ENCODE measurements at places on chromosomes 4 and X. TPM values are rescaled to one million over a fixed set of nuclear protein-coding genes. Genes with fewer than 3 reads are reported as not detected.
A peak's percentile ranks its signal among the peaks of the same experiment; 100 is the strongest.

GRCh38 chr4:180086480-180087190, 2156.6 kb upstream of the TENM3 start:
- no peak for DNase-seq

Gene SRPX
- total RNA-seq = 85.9 TPM

GRCh38 chr4:87088186-87088585, 132.2 kb downstream of the KLHL8 start:
- DNase-seq = no peak

DNA sequence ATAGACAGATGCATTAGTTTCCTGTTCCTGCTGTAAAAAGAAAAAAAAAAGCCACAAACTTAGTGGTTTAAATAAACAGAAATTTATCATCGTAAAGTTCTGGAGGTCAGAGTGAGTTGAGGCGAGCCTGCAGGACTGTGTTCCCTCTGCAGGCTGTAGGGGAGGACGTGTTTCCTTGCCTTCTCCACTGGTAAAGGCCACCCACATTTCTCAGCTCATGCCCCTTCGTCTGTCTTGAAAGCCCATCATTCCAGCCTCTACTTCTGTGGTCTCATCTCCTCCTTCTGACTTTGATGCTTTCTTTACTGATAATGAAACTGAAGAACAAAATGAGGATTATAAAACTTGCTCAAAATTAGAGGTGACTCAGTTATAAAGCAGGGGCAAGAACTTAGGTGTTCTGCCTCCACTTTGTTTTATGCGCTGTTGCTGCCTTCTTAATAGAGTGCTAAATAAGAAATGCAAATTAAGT, 143.0 kb downstream of the STIM2 start:
- DNase-seq = no peak

GRCh38 chr4:158581161-158581560, 59.5 kb downstream of the RXFP1 start:
- no peak for DNase-seq

Gene CXCL11
- not detected for total RNA-seq

DNA sequence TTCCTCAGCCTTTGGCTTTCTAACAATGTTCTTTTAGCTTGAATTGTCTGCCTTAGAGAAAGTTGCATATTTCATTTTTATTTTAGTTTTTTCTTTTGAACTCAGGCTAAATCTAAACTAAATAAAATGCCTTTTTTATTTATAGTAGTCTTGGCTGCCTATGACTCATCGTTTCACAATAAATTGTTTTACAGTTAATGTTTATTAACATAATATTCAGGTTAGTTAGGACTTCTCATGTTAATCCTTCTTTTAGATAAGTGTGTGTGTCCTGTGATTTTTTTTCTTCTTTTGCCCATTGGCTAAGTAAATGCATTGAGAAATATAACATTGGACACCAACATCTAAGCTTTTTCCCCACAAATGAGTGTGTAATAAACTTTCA, 1.6 kb downstream of the RP2 start:
- DNase-seq = no peak

GRCh38 chr4:145414226-145414625, 67.4 kb upstream of the SMAD1 start:
- no peak for DNase-seq

DNA sequence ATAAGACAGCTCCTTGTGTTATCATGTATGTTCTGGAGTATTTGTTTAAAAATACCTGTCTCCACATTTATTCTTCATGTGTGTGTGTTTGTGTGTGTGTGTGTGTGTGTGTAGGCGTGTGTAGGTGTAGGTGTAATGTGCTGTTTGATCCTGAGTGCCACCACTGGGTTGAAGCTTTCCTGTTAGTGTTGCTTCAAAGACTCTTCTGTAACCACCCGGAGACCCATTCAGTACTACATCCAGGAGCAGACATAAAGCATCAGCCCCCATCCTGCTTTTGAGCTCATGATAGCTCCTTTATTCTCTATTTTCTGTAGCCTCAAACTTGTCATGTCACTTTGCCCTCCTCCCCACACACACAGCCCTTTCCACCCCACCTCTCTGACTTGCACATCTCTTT, 3.0 kb upstream of the ZDHHC9 start:
- no peak for DNase-seq

DNA sequence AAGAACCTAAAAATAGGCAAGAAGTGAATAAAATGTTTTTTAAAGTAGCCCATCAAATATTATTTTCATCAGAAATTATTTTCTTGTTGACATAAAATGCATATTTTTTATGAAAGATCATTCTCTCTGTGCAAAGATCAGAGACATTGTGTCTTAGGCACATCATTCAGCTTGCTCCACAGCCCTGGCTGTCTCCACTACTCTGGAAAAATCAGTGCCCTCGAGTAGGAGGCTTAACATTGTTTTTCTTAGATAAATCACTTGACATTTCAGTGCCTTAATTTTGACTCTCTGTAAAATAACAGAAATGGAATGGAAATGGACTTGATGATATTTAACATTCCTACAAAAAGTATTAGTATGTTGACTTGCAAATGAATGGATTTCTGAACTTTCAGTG, 77.9 kb downstream of the FAT4 start:
- no peak for DNase-seq

DNA sequence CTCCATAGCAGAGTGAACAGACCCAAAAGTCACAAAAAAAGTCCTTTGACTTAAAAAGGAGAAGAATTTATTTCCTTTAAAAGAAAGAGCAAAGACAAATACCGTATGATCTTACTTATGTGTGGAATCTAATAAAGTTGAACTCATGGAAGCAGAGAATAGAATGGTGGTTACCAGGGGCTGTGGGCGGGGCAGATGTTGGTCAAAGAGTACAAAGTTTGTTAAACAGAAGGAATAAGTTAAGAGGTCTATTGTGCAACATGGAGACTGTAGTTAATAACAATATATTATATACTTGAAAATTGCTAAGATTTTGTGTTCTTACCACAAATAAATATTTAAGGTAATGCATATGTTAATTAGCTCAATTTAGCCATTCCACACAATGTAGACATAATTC, 173.3 kb upstream of the S100G start:
- no peak for DNase-seq

GRCh38 chrX:22135994-22136684, 104.0 kb downstream of the PHEX start:
- peak; percentile 77 for DNase-seq

Gene SPIN2A
- 0.41 TPM for total RNA-seq

DNA sequence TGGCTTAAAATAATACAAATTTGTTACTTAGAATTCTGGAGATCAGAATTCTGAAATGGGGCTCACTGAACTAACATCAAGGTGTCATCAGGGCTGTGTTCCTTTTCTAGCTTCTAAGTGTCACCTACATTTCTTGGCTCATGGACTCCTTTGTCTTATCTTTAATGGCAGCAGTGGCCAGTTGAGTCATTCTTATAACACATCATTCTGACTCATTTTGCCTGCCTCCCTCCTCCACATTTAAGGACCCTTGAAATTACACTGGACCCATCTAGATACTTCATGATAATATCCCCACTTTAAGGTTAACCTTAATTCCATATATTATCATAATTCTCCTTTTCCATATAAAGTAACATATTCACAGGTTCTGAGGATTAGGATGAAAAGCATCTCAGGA, 215.9 kb downstream of the GUCY2F start:
- DNase-seq = no peak

DNA sequence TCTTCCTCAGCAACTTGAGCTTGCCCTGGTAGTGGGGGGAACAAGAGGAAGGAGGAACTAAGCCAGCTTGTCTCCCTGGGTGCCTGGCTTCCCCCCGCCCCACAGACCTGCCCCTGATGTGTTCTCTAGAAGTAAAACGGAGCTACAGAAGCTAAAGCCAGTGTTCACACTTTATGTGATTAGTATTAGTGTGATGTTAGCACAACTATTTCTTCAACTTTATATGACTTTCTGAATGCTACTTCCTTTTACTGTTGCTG, 10.7 kb downstream of the RGS12 start:
- no peak for DNase-seq

DNA sequence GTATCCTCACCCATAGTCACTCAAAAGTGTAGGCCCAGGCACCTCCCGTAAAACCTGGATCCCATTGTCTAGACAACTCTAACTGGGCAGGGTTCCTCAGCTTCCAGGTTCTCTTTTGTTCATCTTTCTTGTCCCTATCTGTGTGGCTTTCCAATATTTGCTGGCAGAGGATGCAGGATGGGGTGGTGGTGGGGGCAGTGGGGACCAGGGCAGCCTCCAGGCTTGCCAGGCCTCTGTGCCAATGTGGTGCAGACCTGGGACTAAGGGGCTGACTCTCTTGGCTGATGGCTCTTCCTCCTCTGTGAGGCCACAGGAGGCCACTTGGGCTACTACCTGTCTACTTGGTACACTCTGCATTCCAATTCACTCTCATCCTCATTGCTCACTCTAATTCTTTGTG, 76.4 kb downstream of the NBDY start:
- no peak for DNase-seq

Gene CEP135
- 13.0 TPM for total RNA-seq

GRCh38 chr4:169059306-169060211, 49.5 kb upstream of the CBR4 start:
- DNase-seq = peak; percentile 73

Gene SHROOM3
- total RNA-seq = 17.5 TPM

DNA sequence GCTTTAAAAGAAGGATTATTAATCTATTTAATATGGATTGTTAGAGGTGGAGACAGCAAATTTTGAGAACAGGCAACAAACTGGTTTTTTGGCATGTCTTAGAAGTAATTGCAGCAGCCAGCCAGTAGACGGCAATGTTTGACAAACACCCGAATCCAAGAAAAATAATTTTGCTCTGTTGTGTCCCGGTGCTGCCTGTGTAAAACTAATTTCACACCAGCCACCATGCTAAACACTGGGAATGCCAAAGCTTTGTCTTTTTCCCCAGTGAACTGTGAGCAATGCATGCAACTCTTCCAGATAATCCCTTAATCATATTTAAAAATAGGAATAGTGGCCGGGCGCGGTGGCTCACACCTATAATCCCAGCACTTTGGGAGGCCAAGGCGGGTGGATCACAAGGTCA, 25.9 kb downstream of the SMIM31 start:
- peak; percentile 66 for DNase-seq

- DNase-seq = peak; percentile 55
These were observed 670 bp downstream of the PAPSS1 start for GRCh38 chr4:107719207-107719921.

GRCh38 chr4:3065551-3065950, 8.8 kb downstream of the HTT-AS start:
- no peak for DNase-seq

- DNase-seq = no peak
These were observed 23.9 kb downstream of the ARHGAP36 start for GRCh38 chrX:131081772-131082740.

DNA sequence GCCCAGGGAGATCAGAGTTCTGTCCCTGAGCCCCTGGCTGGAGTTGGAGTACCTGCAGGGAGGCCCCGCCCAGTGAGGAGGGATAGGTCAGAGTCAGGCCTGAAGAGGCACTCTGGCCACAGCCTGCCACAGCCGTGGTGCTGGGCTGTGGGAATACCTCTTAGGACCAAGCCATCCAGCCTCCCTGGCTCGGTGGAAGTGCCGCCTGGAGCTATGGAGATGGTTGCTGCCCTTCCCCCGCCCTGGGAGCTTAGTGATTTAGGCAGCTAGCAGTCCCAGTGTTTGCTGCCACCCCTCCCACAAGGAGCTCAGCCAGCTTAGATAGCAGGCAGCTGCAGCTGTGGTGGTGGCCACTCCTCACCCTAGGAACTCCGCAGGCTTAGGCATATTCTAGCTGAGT, 446.3 kb upstream of the GNPDA2 start:
- no peak for DNase-seq

DNA sequence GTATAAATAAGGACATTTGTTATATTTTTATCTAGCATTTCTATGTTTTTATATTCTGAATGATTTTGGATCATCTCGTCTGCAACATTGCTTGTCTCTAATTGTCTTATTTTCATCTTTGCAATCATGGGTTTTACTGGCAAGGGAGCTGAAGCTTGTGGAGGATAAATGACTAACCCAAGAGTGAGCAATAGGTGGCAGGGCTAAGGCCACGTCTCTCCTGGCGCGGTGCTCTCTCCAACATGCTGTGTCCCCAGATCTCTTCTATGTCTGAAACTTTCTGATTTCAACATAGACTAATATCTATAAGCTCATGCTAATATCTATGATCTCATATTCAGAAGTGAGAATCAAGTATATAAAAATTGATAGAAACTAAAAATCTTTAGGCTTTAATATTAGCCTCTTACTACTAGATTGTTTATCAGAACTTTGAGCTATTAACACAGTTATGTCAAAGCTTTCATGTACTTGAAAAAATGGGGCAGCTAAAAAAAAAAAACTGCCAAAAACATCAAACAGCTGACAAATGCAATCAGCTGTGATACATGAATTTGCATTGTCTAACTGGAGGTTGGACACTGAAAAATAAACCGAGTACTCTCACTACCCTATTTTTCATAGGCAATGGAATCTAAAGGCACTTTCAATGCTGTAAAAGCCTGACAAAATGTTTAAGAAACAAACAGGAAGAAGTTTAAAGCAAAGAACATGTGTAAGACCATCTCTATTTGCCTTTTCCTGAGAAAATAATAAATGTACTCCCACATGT, 169.2 kb downstream of the TMA16 start:
- DNase-seq = no peak

Gene BGN
- 62.2 TPM for total RNA-seq
